ENCODE measurements at places on chromosomes 3 and 15. TPM values are rescaled to one million over a fixed set of nuclear protein-coding genes. Genes with fewer than 3 reads are reported as not detected.

The GOLGA8S gene
- 0.48 TPM for total RNA-seq

The WDR6 gene
- total RNA-seq: 49.5 TPM

The IMPG2 gene
- total RNA-seq: under 0.01 TPM

The SEC62 gene
- total RNA-seq: 25.8 TPM

The LRTM1 gene
- 1.6 TPM for total RNA-seq

The SLC51B gene
- total RNA-seq: not detected

GRCh38 chr3:58065700-58066167, 57.5 kb downstream of the FLNB start:
- no peak for DNase-seq

- no peak for DNase-seq
Observed at GRCh38 chr15:61301701-61302100, 72.6 kb upstream of the RORA start.

GRCh38 chr3:168752339-168752738, 656.6 kb upstream of the GOLIM4 start:
- no peak for DNase-seq

DNA sequence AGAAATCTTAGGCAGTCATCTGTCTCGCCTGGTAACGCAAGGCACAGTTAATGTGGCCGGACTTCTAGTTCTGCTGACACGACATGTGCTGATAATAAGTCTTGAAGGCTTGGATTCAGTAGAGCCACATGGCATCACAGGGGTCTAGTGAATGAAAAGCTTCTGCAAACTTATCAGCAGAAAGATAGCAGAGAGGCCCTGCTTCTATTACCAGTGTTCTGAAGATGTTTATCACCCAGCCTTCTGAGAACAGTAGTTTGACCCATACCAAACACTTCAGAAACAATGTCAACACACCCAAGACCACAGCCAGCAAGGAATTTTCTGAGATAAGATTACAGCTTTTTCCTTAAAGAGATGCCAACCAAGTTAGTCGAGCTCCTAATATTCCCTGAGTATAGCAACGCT, 102.7 kb upstream of the UMPS start:
- DNase-seq: no peak

GRCh38 chr15:76932135-76932966, 802 bp downstream of the RCN2 start:
- peak; percentile 17 for DNase-seq

DNA sequence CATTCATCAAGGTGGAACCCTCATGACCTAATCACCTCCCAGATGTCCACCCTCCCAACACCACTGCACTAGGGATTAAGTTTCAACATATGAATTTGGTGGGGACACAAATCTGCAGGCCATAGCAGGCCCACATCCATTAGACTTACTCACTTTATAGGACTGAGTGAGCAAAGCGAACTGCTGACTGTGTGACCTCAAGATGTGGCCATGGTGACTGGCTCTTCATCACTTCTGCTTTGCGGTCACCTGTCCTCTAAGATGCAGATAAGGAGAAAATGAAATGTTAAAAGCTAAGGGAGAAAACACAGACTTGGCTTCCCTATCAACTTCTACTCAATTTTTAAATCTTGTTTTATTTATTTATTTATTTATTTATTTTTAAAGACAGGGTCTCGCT, 14.5 kb upstream of the DCP1A start:
- no peak for DNase-seq

GRCh38 chr3:197555281-197556261, at the start of gene BDH1:
Gene BDH1, minus strand, starts transcription at chr3:197555968. Its CDS starts 9,525 bp downstream, at chr3:197546443.
- peak; percentile 56 for DNase-seq

DNA sequence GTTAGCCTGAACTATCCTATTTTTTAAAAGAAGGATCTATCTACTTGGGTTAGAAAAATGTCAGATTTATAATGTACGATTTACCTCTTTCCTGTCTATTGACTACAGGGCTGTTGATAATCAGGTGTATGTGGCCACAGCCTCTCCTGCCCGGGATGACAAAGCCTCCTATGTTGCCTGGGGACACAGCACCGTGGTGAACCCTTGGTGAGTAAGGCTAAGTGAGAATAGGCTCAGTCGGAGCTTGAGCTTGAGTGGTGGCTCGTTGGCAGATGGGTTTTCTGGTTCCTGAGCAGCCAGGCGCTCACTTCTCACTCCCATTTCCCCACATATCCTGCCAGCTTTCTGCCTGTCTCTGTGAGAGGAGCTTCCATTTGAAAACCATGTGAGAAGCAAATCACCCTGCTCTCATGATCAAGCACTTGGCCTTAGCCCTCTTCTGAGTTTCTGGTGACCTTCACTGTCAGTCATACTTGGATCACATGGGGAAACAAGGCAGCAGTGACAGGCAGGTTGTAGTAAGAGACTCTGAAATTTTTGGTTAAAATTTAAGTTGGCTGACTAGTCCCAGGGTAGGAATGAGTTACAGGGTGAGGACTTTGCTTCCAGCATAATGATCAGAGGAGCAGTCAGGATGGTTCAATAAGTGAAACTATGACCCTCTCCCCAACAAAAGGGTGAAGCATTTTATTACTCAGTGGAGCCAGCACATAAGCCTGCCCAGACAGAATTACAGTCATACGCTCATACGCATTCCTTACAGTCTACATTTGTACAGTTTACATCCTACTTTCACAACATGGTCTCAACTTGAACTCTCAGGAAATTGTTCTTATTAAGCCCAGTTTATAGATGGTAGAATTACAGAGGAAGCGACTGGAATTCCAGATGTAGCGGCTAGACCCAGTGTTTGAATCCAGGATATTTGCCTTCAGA, 18.0 kb downstream of the NIT2 start:
- no peak for DNase-seq

- DNase-seq: no peak
Observed at GRCh38 chr15:57854531-57854930, 148.0 kb downstream of the POLR2M start.

DNA sequence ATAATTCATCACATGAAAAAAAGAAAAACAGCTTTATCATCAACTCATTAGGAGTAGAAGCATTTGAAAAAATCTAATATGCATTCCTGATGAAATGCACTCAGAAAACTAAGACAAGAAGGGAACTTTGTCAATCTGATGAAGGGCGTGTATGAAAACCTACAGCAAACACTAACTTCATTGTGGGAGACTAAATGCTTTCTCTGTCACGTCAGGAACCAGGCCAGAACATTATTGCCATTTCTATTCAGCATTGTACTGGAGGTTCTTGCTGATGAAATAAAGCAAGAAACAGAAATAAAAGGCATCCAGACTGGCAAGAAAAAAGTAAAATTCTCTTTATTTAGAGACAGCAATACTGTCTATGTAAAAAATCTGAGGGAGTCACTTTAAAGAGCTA, 235.2 kb downstream of the GABRB3 start:
- no peak for DNase-seq

DNA sequence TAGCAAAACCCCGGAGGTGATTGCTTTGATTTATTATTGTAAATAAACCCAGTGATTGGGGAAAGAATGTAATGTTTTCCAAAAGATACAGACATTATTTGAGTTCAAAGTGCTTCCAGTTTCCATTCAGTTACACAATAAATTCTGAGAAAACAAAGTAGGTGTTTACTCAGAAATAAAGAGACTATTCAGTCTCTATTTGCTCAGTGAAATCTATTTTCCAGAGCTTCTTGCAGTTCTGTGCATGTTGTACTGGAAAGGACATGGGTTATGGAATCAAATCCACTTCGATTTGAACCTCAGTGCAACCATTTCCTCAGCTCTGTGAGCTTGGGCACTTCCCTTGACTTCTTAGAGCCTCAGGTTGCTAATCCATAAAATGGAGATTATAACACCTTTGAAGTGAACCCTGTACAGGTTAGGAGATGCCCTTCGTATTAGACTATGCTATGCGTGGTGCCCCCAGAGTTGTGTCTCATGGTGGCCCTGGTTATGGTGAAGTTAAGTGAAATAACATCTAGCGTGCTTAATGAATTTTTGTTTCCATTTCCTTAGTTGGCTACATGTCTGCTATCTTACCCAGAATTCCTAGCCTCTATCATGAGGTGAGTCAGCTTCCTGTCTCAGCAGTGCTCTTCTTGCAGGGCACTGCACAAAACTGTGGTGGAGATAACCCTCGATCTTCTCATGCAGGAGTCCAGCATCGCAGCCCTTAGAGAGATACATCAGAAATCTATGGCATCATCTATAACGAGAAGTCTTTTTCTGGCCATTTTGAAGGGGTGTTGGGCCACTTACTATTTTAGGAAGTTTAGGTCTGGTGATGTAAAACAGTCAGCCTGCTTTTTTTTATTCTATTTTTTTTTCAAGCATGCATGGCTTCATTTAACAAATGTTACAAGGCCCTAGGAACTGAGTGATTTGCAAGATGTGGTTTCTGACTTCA, 97.7 kb downstream of the RPL39L start:
- no peak for DNase-seq

- DNase-seq: peak; percentile 41
Observed at GRCh38 chr3:54760201-54760600, 167.7 kb downstream of the LRTM1 start.

GRCh38 chr15:67508407-67508806, 12.5 kb upstream of the C15orf61 start:
- no peak for DNase-seq

DNA sequence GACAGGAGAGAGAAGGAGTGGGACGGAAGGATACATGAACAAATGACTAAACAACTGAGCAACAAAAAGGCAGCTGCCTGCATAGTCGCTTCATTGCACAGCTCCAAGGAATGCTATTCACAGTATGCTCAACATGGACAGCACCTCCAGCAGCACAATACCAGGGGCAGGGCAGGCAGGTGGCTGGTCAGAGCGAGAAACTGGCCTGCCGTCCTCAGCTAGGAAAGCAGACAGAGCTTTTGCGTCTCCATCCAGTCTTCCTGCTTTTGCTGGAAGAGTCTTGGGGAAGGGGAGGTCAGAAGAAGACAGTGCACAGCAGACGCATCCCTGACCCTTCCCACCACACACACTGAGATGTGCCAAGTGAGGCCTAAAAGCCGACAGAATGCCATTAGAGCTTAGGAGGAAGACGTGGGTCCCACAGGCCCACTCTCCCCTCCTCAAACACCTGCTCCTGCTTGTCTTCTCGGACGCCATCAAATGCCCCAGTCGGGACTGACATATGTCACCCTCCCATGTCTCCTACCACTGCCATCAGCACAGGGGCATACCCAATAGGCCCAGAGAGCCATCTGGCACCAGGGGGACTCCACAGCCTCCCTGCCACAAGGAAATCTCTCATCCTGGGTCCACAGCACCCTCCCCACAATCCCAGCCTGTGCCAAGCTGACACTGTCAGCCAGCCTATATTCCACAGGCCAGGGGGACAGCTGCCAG, 3.9 kb downstream of the RAB6B start:
- DNase-seq: no peak

- no peak for DNase-seq
Observed at GRCh38 chr3:50100956-50101845, 12.5 kb downstream of the RBM5 start.

DNA sequence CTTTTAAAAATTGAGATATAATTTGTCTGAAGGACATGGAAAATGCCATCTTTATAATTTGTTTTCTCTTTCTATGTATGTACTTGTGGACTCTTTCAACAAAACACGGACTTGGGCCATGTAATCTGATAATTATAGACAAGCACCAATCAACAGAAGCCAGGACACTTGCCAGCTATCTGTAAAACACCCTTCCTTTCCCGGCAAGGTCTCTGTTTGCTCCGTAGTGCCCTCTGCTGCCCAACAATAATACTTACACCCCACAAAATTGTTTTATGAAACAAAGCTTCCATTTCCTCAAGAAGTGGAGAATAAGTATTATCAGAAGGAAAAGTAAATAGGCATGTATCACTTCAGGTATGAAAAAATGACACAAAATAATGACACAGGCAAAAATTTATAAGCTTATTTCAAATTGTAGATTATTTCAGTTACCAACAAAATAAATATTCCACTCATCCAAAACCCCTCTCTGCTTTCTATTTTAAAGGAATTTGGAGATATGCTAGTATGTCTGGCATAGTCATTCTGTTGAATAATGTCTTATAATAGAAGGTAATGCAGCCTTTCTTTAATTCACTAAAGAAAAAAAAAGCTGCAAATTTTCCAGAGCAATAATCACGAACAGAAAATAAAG, 32.8 kb downstream of the MYH15 start:
- peak; percentile 76 for DNase-seq

DNA sequence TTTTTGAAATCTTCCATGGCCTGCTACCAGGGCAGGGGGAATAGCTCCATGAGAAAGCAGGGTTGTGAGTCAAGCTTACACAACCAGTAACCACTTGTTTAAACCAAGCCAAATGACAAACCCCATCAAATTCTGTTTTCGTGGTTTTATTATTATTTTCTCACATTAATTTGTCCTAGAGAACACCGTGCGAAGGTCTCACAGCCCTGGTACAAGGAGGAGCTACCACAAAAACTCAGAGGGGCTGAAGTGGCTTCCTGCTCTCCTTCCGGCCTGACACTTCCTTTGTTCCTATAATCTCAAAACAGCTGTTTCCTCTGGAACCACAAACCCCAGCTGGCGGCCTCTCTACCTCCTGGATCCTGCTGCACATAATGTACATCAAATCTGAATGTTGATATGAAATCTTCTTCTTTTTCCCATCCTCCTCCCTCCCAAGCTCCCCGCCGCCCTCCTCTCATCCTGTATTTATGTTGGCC, 375.9 kb downstream of the MCTP2 start:
- no peak for DNase-seq

DNA sequence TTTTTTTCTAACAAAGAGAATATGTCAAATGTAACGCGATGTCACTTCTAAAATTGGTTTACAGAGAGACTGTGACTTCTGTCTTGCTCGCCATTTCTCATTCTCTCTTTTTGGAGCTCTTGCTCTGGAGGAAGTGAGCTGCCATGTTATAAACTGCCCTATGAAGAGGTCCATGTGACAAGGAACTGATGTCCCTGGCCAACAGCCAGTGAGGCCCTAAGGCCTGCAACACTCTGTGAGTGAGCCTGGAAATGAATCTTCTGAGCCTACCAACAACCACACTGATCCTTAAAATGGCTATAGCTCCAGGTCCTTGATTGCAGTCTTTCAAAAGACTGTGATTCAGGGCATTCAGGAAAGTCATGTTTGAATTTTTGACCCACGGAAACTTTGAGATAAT, 49.9 kb downstream of the NMD3 start:
- DNase-seq: peak; percentile 14

DNA sequence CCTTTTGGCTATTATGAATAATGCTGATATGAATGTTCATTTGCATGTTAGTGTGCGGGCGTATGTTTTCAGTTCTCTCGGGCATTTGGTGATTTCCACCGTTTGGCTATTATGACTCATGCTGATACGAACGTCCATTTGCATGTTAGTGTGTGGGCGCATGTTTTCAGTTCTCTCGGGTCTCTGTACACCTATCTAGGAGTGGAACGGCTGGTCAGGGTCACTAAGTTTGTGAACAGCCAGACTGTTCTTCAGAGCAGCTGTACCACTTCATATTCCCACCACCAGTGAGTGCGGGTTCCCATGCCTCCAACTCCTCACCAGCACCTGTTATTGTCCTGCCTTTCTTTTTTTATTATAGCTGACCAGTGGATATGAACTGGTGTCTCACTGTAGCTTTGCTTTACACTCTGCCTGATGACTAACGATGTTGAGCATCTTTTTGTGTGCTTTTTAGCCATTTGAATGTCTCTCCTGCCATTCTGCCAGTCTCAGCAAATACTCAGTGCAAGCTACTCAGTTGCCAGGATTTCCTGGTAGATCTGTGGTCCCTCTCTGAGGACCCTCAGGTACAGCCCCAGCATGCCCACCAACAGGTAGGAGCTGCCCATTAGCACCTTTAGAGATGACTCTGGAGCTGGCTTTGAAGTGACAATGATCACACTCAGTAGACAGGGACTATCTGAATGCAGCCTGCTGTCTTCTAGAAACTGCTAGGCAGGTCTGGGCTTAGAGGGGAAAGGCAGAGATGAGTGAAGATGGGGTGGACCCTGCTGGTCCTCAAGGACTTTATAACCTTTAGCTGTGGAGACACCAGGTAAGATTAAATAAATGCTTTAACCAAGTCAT, 141.1 kb downstream of the XXYLT1 start:
- no peak for DNase-seq

GRCh38 chr15:59678620-59679019, 10.5 kb downstream of the BNIP2 start:
- no peak for DNase-seq

Measured in RPMI7951 (cell line).